ENCODE measurements at places on chromosomes 6 and 20.
A peak's percentile ranks its signal among the peaks of the same experiment; 100 is the strongest.

- no peak for DNase-seq
Observed at GRCh38 chr20:59632541-59633113, 28.3 kb downstream of the PHACTR3 start.

- DNase-seq: no peak
Observed at GRCh38 chr6:157075549-157076450, 247.5 kb downstream of the TMEM242 start.

- no peak for DNase-seq
Observed at GRCh38 chr20:14155361-14155760, 160.0 kb downstream of the MACROD2 start.

GRCh38 chr20:10381477-10381876 lies 52.5 kb downstream of the MKKS start:
- DNase-seq: no peak

GRCh38 chr6:160950507-160950906 lies 41.1 kb upstream of the MAP3K4 start:
- peak; percentile 80 for DNase-seq

DNA sequence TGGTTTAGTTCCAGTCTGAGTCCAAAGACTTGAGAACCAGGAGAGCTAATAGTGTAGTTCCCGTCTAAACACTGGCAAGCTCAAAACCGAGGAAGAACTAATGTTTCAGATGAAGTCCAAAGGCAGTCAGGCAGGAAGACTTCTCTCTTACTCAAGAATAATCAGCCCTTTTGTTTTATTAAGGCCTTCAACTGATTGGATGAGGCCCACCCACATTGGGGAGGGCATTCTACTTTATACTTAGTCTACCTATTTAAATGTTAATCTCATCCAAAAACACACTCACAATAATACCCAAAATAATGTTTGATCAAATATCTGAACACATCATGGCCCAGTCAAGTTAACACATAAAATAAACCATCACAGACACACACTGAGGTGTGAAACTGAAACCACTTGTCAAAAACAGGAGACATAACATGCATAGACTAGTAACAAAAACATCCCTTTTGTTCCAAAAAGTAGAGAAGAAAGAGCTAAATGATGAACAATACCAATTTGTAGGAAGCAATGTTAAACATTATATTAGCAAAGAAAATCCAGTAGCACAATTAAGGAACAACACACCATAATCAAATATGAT lies 50.2 kb upstream of the SENP6 start:
- no peak for DNase-seq

DNA sequence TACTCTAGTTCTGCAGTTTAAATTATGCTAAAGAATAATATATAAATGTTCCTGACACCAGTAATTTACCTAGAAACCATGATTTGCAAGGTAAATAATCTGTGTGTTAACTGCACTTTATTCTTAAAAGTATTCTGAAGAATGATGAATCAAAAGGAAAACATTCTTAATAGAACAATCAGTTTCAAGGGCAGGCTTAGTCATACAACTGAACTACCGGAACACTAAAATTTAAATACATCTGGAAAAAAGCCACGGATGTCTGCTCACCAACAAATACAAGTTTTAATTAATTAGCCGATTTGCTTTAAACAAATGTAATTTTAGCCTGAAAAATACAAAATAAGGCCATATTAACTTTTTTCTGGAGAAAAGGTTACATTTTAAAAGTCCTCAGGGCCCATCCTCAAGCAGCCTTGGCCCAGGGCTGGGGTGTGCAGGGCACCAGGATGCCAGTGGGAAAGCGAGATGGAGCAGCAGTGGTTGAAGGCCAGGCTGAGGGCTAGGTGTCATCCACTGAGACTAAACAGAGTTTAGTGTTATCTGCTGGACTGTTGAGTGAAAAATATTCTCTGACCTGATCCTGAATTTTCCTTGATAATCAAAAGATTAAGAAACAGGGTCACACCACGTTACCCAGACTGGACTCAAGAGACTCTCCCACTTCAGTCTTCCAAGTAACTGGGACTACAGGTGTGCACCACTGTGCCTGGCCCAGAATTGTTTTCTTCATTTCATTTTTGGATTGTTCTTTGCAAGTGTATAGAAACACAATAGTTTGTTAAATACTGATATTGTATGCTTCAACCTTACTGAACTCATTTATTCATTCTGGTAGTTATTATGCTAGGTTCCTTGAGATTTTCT lies 88.2 kb upstream of the DST start:
- DNase-seq: peak; percentile 78

GRCh38 chr6:134299236-134299635 lies 18.7 kb downstream of the SGK1 start:
- DNase-seq: peak; percentile 50

DNA sequence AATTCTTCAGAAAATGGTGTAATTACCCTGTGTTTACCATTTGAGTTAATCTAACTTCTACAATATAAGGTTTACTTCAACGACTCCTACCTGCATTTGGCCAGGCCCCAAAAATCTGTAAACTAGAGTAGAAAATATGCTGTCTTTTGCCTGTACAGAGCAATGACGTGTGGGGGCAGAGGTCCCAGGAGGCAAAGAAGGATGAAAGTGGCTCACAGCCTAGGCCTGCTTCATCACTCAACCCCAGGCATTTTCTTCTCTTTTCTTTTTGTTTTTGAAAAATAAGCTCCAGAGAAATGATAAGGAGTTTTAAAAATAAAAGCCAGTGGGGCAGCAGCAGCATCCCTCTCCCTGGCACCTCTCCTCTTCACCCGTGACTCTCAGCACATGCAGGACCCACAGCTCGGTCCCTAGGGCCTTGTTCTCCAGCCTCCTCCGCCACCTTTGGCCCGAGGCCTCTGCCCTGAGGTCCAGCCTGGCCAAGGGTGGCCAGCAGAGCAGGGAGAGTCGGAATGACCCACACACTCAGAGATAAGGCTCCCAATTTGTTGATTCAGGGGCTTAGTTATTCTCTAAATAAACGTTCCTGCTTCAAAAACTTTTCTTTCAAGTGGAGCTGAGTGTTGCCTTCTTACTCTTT lies 310.3 kb upstream of the RNF24 start:
- peak; percentile 12 for DNase-seq

DNA sequence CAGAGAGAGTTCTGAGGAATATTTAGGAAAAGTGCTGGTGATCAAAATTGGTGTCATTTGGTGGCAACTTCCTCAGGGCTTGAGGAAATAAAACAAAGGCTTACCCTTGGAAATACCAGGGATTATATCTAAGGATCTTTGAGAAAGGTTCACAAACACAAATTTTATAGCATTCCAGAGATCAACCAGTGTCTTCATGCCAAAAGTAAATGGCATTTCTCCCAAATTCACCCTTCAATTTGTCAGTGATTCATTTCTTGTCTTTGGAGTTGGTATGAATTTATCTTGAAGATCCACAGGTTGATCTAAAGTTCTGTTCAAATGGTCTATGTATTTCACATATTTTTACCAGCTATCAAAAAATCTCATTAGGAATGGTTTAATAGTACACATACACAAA lies 181.5 kb downstream of the FUT9 start:
- no peak for DNase-seq

GRCh38 chr20:49961413-49961812 lies 21.4 kb upstream of the SNAI1 start:
- DNase-seq: no peak

- no peak for DNase-seq
Observed at GRCh38 chr20:25071734-25072133, 10.2 kb downstream of the VSX1 start.

DNA sequence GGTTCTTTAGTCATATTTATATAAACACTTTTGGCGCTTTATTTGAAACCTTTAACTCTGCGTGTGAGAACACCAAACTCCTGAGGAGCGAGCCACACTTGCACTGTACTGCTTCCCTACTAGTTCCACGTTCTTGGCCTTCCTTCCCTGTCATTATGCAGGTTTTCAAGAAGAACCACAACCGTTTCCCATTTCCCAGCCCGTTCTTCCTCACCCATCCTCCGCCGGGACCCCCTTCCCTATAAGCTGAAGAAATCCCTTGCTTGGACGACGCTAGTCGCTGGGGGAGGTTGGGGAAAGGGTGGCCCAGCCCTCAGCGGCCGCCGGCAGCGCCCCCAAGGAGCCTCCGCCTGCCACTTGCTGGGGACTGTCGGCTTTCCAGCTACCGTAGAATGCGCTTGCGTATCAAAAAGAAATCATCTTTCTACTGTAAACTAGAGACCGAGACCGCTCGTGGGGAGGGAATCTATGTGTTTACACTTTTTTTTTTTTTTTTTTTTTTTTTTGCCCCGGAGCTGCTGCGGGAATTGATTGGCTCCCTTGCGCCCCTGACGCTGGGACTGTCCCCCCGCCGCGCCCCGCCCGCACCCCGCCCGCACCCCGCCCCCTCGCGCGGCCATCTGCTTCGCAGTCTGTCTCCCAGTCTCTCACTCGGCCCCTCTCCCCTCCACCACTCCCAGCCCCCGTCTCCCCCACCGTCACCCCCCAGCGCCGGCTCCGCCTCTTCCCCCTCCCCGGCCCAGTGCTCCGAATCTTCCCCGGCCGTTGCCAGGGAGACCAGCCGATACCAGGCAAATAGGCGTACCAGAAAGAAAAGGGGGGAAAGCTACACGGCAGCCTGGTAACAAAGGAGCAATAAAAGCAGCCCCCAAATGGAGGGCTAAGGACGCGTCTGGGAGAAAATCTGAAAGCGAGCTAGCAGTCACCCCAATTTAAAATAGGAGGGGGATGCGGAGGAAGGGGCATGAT lies 2.3 kb upstream of the MARCKS start:
- peak; percentile 75 for DNase-seq

GRCh38 chr6:169397684-169398083 lies 144.0 kb upstream of the THBS2 start:
- DNase-seq: no peak

DNA sequence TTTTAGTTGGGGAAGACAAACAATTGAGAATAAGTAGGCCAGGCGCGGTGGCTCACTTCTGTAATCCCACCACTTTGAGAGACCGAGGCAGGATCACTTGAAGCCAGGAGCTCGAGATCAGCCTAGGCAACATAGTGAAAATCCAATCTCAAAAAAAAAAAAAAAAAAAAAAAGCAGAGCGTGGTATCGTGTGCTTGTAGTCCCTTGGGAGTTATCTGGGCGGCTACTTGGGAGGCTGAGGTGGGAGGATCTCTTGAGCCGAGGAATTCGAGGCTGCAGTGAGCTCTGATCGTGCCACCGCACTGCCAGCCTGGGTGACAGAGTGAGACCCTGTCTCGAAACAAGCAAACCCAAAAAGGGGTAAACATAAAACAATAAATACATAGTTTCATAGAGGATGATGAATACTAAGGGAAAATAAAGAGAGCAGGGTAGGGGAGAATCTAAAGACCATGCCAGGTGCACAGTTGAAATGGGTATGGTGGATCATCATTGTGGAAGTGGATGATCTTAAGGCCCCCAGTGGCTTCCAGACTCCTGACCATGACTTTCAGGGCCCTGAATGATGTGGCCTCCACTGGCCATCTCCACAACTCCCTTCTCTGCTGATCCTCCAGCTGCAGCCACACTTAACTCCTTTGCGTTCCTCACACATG lies 947 bp downstream of the POFUT1 start:
- no peak for DNase-seq

All from SJSA1 (cell line).